ENCODE measurements at places on chromosomes 4 and X. TPM values are rescaled to one million over a fixed set of nuclear protein-coding genes. Genes with fewer than 3 reads are reported as not detected.

The RNF175 gene
- 1.9 TPM for total RNA-seq

DNA sequence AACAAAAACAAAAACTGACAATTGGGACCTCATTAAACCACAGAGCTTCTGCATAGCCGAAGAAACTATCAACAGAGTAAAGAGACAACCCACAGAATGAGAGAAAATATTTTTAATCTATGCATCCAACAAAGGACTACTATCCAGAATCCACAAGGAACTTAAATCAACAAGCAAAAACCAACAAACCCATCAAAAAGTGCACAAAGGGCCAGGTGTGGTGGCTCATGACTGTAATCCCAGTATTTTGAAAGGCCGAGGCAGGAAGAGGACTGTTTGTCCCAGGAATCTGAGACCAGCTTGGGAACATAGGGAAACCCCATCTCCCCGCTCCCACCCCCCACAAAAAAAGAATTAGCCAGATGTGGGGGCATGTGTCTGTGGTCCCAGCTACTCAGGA lies 10.7 kb downstream of the C4orf51 start:
- DNase-seq = no peak

DNA sequence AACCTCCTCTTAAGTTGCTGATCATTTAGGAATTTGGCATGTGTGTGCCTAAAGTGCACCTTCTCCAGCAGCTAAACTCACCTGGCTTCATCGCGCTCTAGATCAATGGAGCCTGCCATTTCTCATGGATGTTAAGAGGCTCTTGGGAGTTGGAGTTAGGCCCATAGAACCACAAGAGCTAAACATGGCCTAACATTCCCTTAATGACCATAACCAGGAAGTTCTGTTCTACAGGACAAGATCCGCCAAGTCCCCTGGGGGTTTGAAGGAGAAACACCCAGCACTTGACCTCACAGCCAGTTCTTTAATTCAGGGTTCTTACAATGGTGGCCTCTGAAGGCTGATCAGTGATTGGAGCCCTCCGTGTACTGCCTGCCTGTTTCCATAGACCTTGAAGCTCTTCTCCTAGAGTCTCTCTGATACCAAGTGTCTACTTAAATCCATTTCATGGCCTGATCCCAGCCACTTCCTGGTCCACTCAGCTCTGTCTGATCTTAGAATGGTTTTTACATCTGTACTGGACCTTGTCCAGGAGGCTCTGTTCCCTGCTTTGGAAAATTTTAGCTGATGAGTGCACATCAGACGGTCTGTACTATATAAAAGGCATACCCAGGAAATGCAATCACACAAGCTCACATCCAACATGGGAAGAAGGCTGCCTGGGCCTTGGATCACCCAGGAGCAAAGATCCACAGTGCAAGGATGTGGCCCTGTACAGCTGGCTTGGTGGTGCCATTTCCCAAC lies 45.1 kb downstream of the RPS3A start:
- DNase-seq = no peak

- DNase-seq = no peak
Measured at GRCh38 chrX:154135458-154136229, 8.4 kb upstream of the OPN1LW start.

The GRID2 gene
- 0.69 TPM for total RNA-seq

The CLDN34 gene
- total RNA-seq = 0.42 TPM

GRCh38 chrX:37454537-37455285 lies 105.5 kb downstream of the PRRG1 start:
- DNase-seq = no peak

The PAGE2B gene
- not detected for total RNA-seq

The CSAG3 gene
- total RNA-seq = not detected

- no peak for DNase-seq
Measured at GRCh38 chr4:118881512-118882146, 7.0 kb upstream of the SYNPO2 start.

GRCh38 chrX:106042296-106042695 lies 3.8 kb upstream of the SERPINA7 start:
- DNase-seq = no peak

The PPARGC1A gene
- 3.7 TPM for total RNA-seq

GRCh38 chrX:55143621-55144020 lies 54.8 kb downstream of the PAGE2 start:
- no peak for DNase-seq

The TCP11X2 gene
- 4.7 TPM for total RNA-seq

DNA sequence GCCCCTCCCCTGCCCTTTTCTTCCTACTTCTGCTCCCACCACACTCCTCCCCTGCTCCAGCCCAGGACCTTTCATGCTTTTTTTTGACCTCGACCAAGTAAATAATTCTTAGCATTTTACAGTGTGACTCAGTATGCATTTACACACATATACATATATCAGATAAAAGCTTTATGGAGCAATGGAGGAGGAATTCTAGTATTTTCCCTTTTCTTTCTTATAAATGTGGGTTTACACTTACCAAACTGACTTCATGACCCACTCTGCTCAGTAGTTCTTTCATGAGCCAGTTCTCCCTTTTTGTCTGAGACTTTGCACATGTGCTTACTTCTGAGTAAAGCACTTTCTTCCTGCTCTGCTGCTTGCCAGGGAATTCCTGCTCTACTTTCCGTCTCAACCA lies 111.8 kb upstream of the H2AZ1 start:
- no peak for DNase-seq

The RASL11B gene
- total RNA-seq = 9.7 TPM

GRCh38 chr4:79759793-79760192 lies 313.2 kb downstream of the ANTXR2 start:
- DNase-seq = no peak
